CD4-positive, CD25-positive, alpha-beta regulatory T cell (primary cell): ENCODE measurements at places on chromosomes 13 and 19.

- no peak for DNase-seq
Observed at GRCh38 chr19:42286349-42287016, 15.4 kb upstream of the PRR19 start.

GRCh38 chr19:34319785-34320184, 45.2 kb upstream of the GPI start:
- DNase-seq: no peak

DNA sequence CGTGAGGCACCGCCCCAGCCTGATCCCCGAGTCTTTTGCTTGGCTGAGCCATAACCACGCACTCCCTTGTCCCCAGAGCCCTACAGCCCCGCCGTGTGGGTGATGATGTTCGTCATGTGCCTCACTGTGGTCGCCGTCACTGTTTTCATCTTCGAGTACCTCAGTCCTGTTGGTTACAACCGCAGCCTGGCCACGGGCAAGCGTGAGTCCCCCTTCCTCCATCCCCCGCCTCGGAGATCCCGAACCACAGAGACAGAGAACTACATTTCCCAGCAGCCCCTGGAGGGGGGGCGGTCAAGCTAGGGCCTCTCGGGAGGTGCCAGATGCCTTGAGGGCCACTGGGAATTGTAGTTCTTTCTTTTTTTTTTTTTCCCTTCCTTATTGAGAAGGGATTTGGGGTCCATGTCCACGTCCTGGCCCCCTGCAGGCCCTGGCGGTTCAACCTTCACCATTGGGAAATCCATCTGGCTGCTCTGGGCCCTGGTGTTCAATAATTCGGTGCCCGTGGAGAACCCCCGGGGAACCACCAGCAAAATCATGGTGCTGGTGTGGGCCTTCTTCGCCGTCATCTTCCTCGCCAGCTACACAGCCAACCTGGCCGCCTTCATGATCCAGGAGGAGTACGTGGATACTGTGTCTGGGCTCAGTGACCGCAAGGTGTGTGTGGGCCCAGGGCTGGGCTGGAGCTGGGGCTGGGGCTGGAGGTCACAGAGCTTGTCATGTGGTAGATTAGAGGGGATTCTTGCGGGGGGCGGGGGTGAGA, 25.9 kb downstream of the GRIN2D start:
- peak; percentile 58 for DNase-seq

DNA sequence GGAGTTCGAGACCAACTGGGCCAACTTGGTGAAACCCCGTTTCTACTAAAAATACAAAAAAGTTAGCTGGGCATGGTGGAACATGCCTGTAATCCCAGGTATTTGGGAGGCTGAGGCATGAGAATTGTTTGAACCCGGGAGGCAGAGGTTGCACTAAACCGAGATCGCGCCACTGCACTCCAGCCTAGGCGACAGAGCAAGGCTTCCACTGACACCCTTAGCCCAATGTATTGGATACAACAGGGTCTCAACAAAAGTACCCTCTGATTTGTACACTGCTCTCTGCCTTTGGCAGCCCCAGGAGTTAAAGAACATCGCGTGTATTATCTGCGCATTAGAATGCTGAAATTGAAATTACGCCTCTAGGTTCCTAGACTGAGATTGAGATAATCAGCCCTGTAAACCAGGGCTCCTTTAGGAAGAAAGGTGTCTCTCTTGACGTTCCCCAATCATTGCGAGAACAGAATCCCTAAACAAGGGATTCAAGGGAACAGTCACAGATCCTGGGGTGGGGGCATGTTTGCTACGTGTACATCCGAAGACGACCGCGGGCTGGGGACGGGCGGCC, 21.9 kb downstream of the IPO5 start:
- DNase-seq: no peak

DNA sequence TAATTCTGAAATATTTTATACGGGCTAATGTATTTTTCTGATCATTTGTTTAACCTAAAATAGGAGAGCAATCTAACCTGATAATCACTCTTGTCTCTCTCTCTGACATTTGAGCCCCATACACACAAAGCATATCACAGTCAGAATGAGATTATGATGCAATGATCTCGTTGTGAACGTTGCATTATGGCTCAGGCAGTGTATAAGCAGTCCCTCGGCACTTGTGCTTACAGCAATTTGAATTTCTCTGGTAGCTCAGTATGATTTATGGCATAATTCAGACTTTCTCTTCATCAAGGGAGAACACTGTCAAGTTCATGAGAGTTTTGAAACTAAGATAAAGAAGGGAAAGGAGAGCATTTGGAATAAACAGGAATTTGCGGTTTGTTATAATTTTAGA, 256.1 kb downstream of the DACH1 start:
- DNase-seq: no peak

DNA sequence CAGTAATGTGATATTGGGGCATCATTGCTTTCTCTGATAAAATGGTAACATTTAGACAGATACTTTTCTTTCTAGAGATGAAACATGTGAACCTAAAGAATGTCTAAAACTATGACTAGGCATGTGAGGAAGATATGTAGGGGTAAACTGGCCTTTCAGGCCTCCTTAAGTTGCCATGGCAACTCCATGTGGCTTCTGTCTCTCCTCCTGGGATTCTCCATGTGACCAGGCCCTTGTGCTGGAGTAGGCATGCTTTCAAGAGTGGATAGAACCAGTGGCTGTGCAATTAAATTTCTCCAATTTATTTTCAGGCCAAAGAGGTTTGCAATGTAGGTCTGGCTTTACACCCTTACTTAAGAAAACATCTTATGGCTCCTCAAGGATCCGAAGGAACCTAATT, 130.8 kb downstream of the OLFM4 start:
- no peak for DNase-seq

GRCh38 chr13:27296496-27296895, 25.9 kb downstream of the RASL11A start:
- no peak for DNase-seq

- DNase-seq: no peak
Observed at GRCh38 chr13:68428292-68428691, 1198.2 kb upstream of the PCDH9 start.

DNA sequence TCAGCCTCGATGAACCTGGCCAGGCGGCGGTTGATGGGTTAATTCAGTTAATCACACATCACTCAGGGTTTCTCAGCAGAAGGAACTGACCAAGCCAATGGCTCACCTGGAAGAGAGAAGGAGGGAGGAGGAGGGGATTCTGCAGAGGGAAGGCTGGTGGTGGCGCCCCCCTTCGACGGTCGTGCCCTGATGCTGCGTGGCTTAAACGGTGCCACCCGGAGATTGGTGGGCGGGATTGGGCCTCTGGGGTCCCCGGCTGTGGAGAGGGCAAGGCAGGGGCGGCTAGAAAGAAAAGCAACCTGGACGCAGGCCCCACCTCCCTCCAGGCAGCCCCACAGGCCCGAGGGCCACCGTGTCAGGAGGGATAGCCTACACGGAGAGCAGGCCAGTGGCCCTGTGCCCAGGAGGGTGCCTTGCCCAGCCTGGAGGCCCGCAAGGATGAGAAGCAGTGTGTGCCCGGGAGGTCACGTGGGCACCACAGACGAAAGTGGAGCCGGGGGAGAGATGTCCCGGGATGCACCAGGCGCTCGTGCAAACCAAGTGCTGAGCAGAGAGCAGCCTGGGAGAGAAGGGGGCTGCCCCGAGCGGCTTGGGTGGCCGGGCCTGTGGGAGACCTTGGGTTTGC, 16.0 kb downstream of the CSNK1G2 start:
- DNase-seq: no peak

- DNase-seq: peak; percentile 61
Observed at GRCh38 chr19:3075605-3076431, 13.5 kb upstream of the TLE5 start.

DNA sequence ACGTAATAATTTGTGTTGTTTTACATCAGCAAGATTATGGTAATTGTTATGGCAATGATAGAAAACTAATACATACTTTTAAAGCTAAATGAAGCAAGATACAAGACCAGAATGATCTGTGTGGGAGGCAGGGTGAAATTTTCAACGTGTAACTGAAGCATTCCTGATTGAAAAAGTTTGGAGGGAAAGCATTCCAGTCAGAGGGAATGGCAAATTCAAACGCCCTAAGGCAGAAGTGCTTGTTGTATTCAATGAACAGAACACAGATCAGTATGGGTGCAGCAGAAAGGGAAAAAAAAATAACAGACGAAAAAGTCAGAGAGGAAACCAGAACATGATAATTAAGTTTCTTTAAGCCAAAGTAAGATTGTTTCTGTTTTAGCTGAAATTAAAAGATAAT, 928.5 kb upstream of the SLITRK1 start:
- no peak for DNase-seq

DNA sequence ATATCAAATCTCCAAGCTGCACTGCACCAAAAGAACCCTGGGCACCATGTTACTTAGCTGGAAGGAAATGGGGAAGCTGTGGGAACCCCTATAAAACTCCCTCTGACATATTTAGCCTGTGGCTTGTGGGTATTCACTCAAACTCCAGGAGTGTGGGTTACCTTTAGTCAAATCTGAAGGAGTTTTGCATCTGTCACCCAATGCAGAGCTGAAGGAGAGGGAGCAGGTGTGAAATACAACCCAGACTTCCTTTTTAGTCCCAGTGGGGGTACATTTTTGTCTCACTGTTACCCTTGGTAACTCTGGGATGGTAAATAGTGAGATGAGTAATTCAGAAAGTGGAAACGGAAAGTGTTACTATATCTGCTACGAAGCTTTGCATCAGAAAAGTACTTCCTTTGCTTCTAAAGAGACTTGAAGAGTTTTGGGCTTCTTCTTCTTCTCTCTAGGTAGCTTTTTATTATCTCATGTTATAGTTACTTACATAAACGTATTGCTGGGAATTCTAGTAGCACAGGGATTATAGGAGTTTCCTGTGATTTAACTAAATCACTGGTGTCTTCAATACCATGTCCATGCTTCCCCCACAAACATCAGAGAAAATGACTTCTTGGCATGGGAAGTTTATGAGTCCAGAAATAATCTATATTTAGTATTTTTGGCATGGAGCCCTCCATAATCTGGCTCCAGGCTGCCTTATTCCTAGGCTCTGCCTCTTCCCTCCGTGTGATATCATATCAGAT, 105.9 kb downstream of the AKAP11 start:
- peak; percentile 35 for DNase-seq

- DNase-seq: no peak
Observed at GRCh38 chr13:103734837-103735236, 668.6 kb upstream of the SLC10A2 start.

DNA sequence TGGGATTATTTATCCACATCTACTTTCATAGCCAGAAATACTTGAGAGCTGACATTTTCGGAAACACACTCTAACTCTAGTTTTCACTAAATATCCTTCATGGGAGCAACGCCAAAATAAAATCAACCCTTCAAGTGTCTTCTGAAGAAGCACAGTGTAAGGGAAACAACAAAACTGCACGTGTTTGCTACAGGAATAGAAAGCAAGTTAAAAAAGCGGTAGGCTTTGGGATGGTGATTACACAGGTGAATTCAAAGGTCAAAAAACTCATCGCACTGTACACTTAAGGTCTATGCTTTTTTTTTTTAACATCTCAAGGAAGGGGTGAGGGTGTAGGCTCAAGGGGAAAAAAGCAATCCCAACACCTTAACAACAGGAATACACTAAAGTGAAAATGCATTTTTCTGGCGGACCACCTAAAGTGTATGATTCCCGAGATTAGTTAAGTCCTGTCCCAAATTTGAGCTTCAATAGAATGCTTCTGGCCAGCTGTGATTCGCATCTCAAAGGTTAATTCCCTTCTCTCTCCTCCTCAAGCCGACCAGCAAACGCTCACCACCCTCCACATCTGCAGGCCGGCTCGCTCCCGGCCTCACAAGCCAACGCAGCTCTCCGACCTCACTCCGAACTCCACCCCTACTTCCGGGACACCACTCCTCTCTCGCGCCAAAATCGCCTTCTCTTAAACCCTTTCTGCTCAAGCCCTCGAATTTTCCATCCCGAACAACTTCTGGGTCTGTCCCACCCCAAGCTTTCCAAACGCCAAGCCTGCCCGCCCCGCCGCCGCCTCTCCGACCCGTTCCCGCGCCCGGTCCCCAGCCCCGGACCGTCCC, 1.1 kb downstream of the ARGLU1 start:
- DNase-seq: peak; percentile 64

- no peak for DNase-seq
Observed at GRCh38 chr13:110801044-110801443, 87.5 kb downstream of the ING1 start.

- DNase-seq: no peak
Observed at GRCh38 chr13:57314897-57315520, 148.0 kb downstream of the PRR20E start.

DNA sequence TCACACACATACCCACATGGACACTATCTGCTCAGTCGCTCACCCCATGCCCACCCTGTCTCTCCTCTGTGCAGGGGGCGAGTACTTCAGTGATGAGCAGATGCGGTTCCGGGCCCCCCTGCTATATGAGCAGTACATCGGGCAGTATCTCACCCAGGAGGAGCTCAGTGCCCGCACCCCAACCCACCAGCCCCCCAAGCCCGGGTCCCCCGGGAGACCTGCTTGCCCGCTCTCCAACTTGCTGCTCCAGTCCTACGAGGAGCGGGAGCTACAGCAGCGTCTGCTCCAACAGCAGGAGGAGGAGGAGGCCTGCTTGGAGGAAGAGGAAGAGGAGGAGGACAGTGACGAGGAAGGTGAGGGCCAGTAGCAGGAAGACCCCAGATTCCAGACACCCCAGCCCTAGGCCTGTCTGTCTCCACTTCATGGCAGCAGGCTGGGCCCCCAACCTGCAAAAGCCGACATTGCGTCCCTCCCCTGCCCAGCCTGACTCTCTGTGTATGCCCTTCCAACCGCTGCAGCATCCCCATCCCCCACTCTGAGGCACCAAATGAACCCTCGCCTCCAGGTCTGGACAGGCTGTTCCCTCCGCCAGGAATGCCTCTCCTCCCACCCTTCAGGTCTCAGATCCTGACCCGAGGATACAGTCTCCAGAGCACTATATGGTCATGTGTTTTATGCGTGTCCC, 9.7 kb downstream of the CCDC97 start:
- no peak for DNase-seq
